ENCODE measurements at places on chromosomes 1 and 21.
A peak's percentile ranks its signal among the peaks of the same experiment; 100 is the strongest.

- DNase-seq, result no peak
Measured at GRCh38 chr1:31503570-31503969, 72.7 kb upstream of the TINAGL1 start.

- no peak for DNase-seq
Measured at GRCh38 chr1:165034136-165034809, 322.2 kb downstream of the LMX1A start.

DNA sequence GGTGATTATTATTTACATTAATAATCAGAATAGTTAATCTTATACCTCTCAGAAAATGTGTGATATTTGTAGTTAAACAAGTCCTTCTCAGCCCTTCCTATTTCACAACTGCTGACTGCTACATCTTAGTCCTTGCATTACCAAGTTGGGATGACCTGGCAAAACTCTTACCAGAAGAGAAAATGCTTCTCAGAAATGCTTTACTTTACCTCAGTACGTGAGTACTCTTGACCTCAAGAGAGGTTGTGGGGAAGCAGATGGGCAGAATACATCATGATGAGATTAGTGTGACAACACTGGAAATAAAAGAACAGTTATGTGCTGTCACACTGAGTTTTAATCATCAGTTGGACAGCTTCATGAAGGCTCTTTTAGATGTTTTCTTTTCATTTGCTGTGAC lies 16.2 kb downstream of the CFAP126 start:
- DNase-seq, result no peak

GRCh38 chr1:111990026-111990877 lies 784 bp upstream of the KCND3 start:
- DNase-seq, result no peak

- DNase-seq, result no peak
Measured at GRCh38 chr1:237181743-237182317, 139.8 kb downstream of the RYR2 start.

GRCh38 chr1:112011202-112011601 lies 21.7 kb upstream of the KCND3 start:
- no peak for DNase-seq

DNA sequence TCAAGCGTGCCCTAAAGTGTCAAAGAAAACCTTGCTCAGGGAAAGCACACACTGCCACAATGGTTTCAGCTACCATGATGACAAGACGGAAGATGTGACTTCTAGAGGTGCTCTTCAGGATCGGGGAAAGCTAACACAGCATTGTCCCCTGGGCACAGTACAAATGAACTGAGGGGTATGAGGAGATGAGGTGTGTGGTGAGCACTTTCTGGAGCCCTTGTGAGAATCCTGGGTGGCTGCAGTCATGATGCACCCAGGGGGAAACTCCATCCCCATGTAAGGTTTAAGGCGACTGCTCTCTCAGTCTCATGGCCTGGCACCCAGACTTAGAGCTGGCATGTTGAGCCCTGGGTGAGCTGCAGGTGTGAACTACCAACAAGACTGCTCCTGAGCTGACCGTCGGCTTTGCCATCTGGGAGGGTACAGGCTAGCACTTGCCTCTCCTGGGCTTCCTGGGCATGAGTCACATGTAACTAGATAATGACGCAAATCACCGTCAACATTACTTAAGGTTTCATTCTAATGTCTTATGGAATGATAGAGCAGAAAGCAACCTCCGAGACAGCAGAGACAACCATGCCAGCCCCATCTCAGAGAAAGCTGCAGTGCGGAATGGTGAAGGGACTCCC lies 144.6 kb downstream of the CLIC6 start:
- no peak for DNase-seq

DNA sequence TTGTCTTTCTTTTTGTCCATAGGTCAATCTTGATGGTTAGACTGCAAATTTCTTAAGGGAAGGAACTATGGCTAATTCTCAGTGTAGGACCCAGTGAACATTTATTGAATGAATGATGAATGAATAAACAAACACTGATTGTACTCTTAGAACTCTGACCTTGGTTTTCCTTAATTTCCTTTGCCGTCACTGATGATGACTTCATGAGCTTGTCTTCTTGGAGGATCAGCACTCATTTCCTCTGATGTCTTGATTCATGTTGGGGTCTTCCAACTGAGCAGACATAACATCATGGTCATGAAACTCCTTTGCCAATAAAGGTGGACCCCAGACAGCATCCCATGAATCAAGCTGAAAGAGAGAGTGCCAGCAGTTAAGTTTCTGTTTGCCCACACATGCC lies 96.3 kb downstream of the PLPP3 start:
- DNase-seq, result no peak

GRCh38 chr1:244789276-244789580 lies 46.2 kb upstream of the COX20 start:
- DNase-seq, result no peak

GRCh38 chr21:39116761-39117439 lies 66.4 kb downstream of the PSMG1 start:
- DNase-seq, result no peak

DNA sequence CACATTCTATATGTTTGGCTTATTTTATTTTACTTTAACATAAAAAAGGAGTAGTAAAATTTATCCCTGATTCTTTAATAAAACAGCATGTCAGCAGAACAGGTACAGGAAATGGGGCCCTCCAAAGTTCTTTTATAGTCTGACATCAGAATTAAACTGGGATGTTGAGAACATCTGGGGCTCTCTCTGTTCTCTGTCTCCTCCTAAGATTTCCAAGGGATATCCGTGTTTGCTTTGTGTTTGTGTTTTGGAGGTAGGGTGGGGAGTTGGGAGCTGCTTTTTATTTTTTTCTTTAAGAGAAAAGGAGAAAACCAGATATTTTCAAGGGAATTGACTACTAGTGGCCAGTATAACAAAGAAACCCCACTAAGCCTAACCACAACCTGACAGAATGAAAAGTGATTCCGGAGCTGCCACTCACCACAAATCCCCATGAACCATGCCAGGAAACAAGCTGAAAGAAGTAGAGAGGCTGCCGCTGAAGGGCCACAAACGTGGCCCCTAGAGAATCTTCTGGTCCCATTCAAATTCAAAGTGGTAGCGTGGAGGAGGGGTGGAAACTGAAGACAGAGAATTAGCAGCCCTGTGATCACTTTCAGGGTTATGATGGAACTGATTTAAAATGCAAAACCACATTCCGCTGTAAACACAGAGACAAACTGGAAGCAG lies 369.6 kb upstream of the ADGRL2 start:
- no peak for DNase-seq

DNA sequence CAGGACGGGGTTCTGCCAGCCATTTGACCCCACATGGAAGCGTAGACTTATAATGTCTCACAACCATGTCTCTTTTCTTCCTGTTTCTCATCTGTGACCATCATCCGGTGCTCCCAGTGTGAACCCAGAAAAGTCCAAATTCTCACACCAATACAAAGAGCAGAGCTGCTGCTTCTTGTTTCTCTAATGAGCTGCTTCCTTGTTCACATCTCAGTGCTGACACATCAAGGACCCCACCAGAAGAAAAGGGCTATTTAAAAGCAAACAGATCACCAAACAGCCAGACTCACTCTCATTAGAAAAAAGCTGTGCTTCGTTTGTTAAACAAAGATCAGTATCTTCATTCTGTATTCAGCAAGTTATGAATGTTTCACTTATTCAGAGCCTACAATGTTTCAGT lies 835 bp upstream of the LCE1D start:
- no peak for DNase-seq

DNA sequence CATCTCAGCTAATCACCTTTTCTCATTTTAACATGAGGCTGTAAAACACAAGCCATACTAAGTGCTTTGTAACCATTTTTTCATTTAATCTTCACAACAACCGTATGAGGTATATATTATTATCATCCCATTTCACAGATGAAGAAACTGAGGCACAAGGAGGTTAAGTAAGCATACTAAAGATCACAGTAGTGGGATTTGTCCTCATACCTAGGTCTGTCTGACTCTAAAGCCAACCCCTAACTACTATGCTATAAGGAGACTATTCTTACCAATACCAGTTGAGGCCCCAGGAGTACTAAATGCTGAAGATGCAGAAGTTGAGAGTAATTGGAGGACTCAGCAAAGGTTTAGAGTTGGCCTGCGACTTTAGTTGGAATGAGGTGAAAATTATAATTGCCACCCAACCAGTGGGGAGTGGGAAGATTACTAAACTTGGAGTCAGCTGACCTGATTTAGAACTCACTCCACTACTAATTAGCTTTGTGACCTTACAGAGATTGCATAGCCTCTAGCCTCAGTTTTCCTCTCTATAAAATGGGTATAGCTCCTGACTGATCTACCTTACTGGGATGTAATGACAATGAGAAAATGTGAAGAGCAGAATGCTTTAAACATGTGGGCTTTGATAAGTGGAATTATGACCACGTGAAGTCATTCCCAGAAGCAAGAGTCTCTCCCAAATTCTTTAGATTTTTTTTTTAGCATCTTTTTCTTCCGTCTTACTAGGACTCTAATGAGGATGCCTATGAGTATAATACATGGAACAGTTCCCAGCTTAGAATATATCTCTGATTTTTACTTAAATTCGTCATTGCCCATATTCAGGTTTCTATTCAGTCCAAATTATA lies 85.8 kb upstream of the IPO9 start:
- DNase-seq, result no peak

GRCh38 chr1:59081795-59082194 lies 215.1 kb upstream of the FGGY start:
- DNase-seq, result no peak

GRCh38 chr1:113747376-113747775 lies 11.9 kb downstream of the PHTF1 start:
- DNase-seq, result no peak

DNA sequence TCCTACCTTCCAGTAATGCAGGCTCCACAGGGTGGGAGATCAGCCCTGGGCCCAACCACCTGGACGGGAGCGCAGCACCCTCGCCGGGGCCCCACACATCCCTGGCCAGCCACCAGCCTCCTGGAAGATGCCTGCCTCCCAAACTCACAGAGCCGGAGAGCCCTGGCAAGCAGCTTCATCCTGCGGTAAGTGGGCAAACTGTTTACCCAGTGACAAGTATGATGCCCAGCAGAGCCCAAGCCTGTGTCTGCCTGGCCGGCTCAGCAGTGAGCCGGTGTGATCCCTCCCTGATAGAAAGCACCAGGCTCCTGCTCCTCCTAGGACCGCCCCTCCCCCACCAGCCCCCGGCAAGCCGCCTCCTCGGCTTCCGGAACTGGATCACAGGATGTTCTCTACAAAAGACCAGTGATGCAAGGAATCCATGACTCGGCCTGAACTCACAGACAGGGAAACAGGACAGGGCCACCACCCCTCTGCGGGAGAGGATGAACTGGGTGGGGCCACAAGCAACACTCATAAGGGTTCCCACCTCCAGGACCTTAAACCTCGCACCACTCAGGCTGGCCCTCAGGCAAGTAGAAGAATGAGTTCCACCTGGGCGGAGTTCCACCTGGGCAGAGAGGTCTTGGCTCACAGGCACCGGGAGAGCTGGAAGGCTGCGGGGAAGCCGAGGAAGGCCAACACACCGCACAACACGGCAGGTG lies 7.9 kb downstream of the ACOT7 start:
- DNase-seq, result no peak

DNA sequence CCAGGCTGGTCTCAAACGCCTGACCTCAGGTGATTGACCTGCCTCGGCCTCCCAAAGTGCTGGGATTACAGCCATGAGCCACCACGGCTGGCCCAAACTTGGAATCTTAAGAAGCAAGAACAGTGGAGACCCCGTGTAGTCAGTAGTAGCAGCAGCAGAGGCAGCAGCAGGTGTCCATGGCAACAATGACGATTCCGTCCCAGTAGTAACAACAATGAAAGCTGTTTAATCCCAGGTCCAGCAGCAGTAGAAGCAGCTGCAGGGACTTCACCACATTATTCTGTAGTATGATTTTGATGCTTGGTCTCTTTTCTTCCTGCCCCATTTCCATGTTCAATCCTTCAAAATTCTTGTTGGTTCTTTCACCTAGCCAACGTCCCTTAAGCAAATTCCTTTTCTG lies 69.6 kb upstream of the KCTD3 start:
- DNase-seq, result no peak

GRCh38 chr21:45539046-45539795 lies 3.0 kb downstream of the SLC19A1 start:
- no peak for DNase-seq

DNA sequence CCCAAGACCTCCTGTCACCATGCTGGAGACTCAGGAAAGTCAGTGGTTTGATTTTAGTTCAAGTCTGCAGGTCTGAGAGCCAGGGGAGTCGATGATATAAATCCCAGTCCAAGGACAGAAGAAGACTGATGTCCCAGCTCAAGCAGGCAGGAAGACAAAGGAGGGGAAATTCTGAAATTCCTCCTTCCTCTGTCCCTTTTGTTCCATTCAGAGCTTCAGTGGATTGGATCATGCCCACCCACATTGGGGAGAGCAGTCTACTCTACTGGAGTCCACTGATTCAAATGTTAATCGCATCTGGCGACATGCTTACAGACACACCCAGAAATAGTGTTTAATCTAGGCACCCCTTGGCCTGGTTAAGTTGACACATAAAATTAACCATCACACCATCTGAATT lies 7.2 kb upstream of the ADAMTS1 start:
- DNase-seq, result no peak

GRCh38 chr1:111424281-111424680 lies 3.3 kb downstream of the OVGP1 start:
- DNase-seq, result no peak

DNA sequence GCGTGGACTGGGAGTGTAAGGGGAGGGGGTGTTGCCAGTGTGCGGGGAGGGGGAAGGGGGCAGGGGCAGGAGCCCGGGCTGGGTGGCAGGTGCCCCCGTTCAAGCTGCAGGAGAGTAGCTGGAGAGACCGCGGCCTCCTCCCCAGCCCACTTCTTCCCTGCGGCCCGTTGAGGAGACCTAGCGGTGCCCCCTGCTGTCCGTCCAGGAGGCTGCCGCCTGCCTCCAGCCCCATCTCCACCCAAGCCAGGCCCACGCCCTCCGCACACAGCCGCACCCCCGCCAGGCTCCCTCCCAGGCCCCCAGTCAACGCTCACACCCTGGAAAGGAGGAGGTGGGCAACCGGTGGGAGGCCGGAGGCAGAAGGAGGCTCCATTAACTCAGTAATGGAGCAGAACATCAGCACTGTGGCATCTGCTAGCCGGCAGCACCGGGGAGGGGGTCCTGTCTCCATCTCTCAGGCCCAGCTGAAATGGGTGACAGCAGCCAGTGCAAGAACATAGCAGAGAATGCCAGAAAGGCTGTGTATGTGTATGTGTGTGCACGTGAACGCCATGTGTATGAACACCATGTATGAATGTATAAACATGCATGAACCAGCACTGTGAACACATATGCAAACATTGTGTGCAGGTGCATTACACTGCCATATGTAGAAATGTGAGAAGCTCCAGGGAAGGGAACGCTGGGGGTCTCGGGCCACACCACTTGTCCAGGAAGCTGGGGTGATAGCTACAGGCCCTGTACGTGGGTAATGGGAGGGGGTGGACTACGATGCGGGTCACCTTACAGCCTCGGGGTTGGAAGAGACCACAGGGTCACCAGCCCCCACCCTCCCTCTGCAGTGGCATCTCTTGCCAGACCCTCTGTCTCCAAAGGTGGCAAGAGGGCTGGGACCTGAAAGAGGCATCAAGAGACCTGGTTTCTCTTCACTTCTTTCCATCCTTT lies 84.6 kb downstream of the SYT2 start:
- DNase-seq, result peak; percentile 96

GRCh38 chr1:110258734-110259133 lies 48.6 kb downstream of the KCNC4 start:
- DNase-seq, result no peak
